H9 (cell line): ENCODE measurements at places on chromosomes 7 and 10.
A peak's percentile ranks its signal among the peaks of the same experiment; 100 is the strongest.

DNA sequence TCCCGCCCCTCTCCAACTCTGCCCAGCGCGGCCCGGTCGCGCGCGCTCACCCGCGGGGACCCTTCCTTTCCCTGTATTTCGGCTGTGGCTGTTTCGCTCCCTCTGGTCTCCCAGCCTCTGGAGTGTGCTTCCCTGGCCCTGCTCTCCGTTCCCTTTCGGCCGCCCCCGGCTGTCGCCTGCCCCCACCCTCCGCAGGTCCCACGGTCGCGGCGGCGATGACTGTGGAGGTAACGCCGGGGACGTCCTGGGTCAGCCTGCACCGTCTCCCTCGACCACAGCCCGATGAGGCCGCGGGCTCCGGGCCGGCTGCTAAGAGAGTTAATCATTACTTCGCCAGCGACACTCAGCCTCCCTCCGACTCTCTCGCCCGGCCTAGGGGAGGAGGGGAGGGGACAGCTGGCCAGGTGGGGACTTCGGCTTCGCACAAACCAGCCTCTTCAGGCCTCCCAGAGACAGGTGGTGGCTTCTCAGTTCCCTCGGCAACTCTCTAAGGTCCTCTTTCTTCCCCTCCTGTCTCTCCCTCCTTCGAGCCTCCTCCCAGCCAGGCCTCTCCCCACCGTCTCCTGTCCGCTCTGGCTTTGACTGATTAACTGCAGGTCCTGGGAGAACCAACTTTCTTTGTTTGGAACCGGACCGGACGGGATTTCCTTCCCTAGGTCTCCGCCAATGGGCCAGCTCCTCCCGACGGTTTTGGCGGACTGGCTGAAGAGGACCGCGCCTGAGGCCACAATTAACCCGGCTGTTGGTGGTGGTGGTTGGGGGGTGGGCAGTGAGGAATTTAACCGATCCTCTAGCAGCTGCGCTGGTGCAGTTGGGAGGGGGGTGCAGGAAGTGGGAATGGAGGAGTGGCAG, 5.6 kb upstream of the PAX2 start:
- peak; percentile 76 for DNase-seq

DNA sequence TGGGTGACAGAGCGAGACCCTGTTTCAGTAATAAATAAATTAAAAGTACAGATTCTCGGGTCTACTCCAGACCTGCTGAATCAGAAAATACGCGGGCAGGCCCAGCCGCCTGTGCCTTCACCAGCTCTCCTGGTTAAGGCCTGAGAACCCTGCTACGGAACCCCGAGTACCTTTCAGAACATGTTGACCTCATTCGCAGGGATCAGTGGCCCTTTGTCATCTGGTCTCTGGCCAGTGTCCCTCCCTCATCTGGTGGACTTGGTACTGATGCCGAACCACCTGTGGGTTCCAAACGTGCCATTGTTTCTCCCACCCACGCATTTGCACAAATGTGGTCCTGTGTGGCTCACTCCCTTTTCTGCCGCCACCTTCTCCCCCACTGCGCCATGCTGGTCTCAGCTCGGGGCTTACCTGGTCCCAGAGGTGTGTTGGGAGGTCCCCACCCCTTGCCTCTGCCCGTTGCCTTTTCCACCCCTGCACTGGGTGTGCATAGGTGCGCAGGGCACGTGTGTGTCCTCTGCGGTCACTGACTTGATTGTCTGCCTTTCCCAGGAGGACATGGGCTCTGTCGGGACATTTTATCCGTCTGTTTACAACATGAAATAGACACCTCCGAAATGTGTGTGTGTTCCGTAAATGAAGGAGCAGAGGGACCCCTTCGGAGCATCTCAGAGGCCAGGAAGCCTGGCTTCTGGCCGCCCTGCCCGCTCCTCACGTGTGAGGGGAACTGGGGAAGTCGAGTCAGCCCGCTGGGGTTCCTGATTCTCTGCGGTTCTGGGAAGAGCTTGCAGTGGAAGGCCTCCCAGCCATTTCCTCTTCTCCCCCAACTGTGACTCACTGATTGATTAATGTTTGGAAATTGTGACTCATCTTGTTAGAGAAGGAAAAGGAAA, 135.2 kb downstream of the CUX1 start:
- DNase-seq = no peak

DNA sequence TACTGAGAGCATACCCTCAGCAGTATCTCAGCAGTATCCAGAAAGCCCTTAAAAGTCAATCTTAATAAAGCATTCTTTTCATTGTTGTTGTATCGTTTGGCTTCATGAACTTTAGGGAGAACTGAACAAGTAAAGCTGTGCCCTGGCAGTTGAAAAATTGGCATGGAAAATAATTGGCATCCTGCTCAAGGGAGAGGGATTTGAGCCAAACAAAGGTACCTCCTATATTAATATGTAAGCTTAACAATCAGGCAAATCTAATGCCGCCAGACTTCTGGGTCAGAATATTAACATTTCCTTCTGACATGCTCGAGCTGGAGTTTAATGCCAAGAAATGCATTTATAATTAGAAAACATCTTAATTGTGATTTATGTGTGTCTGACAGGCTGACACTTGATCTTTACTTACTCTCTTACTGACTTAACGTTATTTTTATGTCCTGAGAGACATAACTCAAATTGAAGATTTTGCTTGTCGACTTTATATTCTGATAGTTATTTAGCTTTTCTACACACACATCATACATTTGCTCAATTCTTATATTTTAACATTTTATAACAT, 42.1 kb upstream of the PCDH15 start:
- no peak for DNase-seq

DNA sequence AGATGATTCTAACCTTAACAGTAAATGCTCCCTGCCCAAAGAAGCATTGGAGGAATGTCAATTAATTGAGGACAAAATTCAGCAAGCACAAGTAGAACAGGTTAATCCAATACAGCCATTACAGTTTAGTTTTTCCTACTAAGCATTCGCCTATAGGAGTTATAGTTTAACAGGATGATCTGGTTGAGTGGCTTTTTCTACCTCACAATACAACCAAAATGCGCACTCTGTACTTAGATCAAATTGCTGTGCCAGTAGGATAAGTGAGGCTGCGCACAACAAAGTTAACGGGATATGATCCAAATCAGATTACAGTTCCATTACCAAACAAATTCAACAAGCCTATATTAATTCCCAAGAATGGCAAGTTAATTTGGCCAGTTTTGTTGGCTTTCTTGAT, 117.1 kb upstream of the TRIM24 start:
- DNase-seq = no peak

DNA sequence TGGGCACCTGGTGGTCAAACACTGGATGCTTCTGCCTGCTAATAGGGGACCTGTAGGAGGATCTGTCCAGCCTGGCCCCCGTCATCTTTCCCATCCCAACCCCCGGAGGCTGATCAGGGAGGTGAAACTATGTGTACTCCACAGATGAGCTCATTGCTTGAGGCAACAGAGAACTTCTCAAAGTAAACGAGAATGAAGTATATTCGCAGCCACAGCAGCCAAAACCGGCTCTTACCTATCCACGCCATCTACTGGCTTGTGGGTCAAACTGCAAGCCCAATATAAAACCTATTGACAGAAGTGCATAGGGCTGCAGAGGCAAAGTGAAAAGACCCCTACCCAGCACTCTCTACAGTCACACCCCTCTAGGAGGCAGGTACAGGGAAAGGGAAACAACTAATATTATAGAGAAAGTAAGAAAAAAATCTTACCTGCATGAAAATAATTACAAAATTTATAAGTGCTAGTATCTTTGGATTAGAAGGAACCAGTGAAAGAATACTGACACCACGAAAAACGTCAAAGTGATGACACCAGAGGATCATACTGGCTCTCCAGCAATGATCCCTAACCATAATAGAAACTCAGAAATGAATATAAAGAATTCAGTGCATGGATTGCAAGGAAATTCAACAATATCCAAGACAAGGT, 973.5 kb downstream of the ANKRD7 start:
- DNase-seq = peak; percentile 68

DNA sequence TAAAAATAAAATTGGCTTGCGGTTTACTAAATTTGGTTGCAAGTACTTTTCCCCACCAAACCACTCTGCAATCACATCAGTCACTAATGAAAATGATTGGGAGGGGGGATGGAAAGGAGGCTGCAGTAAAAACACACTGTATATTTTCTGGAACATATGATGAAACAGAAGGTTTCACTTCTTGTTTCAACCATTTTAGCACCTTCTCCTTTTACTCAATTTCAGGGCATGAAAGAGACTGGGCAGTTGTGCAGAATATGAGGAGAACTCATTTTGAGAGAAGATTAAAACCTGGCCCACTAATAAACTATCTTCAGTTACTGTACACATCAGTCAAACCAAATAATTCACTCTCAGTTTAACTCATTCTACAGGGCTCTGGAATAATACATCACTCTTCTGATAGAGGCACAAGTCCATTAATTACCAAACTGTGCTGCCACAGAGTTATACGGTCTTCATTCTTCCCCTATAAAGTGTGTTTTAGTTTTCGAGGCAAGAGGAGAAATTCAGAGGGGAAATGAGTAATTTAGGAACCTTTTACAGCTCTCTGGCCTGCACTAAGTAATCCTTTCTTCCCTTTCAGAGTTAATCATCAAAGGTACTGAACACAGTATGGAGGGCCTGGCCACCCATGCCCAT, 25.5 kb downstream of the JAZF1 start:
- DNase-seq = no peak

DNA sequence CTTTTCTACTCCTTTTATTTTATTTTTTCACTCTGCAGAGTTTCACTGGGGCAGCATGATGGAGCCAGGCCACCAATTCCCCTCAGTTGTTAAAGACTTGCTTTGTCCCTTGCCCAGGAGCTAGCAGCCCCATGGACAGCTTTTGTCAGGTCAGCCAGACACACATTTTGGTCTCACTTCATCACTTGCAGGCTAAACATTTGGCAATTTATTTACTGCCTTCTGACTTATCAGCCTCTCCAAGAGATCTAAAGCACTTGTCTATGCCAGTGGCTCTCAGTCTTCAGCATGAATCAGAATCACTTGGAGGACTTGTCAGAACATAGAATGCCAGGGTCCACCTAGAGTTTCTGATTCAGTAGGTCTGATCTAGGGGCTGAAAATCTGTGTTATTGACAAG, 66.4 kb upstream of the GDF10 start:
- peak; percentile 5 for DNase-seq

GRCh38 chr7:149544028-149544427, 46.4 kb upstream of the ZNF746 start:
- no peak for DNase-seq

DNA sequence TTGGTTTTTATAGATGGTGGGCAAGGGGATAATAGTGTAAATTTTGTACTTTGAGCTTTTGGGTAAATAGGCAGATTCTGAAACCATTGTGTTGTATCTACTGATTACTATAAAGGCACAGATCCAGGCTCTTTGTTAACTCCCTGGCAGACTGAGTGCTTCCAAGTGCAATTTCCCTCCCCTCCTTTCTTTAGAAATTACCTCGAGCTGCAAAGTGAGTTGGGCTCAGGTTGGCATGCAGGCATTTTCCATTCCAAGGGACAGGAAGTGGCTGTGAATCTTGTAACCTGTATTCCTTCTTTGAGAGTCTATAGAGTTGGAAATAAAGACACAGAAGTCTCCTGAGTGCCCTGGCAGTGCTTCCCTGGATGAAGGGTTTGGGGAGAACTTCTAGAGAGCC, 494.2 kb upstream of the GALNT17 start:
- peak; percentile 42 for DNase-seq

- no peak for DNase-seq
Measured at GRCh38 chr10:109071539-109071938, 851.8 kb downstream of the XPNPEP1 start.

DNA sequence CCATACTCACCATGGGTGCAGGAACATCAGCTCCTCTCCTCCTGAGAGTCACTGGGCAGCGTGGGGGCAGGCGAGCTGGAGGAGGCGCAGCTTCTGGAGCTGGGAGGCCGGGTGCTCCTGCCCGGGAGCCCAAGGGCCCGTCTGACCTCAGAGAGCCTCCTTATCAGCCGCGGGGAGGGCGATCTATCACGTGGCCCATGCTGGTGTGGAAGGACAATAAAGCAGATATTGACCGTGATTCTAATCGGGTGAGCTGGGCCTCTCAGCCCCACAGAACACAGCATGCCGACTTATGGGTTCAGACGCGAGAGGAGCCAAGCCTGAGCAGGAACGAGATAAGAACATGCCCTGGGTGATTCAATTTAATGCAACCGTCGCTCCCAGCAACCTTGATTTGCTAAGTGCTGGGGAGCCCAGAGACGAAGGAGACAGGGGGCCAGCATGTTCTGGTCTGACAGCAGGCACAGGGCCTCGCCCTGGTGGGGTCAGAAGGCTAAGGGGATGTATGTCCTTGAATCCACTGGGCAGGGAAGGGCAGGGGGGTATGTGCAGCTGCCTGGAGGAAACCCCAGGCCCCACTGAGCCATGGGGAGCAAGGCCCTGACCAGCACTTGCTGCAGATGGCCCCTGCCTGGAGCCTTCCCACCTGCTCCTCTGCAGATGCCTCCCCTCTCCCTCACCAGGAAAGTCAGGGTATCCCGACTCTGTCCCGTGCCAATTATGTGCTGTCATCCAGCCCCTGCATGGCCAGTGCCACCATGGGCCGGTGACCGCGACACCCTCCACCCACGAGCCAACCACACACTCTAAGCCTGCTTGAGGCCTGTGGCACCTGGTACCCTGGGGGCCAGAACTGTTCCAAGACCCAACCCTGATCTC, 95.3 kb upstream of the RET start:
- DNase-seq = peak; percentile 22

GRCh38 chr7:159067576-159068487, 76.8 kb downstream of the VIPR2 start:
- DNase-seq = no peak

- DNase-seq = peak; percentile 8
Measured at GRCh38 chr7:157675427-157675927, 338.7 kb downstream of the DNAJB6 start.

DNA sequence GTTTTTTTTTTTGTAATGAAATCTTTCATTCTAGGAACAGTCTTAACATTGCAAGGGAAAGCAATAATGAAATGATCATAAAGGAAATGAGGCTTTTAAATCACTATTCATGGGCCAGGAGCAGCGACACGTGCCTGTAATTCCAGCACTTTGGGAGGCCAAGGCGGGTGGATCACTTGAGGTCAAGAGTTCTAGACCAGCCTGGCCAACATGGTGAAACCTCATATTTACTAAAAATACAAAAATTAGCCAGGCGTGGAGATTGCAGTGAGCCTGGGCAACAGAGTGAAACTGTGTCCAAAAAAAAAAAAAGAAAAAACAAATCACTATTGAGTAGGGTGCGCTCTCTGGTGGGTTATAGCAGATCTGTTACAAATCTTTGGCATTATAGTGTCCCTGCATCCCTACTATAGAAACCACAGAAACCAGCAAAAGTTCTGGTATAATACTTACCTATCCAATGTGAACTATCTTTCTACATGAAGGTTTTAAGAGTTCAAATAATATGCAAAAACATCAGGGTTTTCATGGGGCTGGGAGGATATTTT, 72.1 kb downstream of the GLI3 start:
- DNase-seq = no peak
